ENCODE measurements at places on chromosomes 6 and 20. TPM values are rescaled to one million over a fixed set of nuclear protein-coding genes. Genes with fewer than 3 reads are reported as not detected.

The PSORS1C2 gene
- not detected for total RNA-seq

The SLC22A16 gene
- total RNA-seq, result not detected

The C6orf120 gene
- total RNA-seq, result 30.1 TPM

The HLA-DQA2 gene
- not detected for total RNA-seq

The C6orf163 gene
- 2.5 TPM for total RNA-seq

The NKX2-4 gene
- not detected for total RNA-seq

The GPR6 gene
- not detected for total RNA-seq

The ELOVL2 gene
- total RNA-seq, result not detected

The CAPN11 gene
- 1.8 TPM for total RNA-seq

The MOG gene
- not detected for total RNA-seq

The CRIP3 gene
- not detected for total RNA-seq

The HEBP2 gene
- 81.2 TPM for total RNA-seq

The VGLL2 gene
- total RNA-seq, result not detected

The DOK5 gene
- 5.7 TPM for total RNA-seq

The GPX5 gene
- total RNA-seq, result not detected

The PRRC2A gene
- 229 TPM for total RNA-seq

The WASF1 gene
- 20.9 TPM for total RNA-seq

The FAM110A gene
- 5.8 TPM for total RNA-seq

The SLC35F1 gene
- total RNA-seq, result not detected

The RIPPLY2 gene
- total RNA-seq, result not detected
